ENCODE measurements at places on chromosomes 7 and 10.

- DNase-seq, result no peak
Observed at GRCh38 chr10:132724446-132724845, 61.5 kb downstream of the NKX6-2 start.

DNA sequence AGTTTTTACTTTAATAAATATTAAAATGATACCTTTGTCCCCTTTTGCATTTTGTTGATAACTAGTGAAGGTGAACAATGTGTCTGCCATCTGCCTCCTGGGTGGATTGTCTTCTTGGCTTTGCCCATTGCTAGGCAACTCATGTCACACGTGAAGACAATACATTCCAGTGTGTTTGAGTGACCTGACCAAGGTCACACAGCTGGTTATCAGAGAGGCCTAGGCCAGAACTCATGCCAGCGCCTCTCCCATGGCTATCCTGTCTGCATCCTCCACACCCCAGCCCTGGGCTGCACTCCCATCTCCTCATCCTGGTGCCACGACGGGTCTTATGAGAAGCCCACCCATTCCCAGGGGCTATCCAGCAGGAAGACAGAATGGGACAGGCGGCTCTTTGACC is 108.7 kb downstream of the PLCE1 start:
- no peak for DNase-seq

DNA sequence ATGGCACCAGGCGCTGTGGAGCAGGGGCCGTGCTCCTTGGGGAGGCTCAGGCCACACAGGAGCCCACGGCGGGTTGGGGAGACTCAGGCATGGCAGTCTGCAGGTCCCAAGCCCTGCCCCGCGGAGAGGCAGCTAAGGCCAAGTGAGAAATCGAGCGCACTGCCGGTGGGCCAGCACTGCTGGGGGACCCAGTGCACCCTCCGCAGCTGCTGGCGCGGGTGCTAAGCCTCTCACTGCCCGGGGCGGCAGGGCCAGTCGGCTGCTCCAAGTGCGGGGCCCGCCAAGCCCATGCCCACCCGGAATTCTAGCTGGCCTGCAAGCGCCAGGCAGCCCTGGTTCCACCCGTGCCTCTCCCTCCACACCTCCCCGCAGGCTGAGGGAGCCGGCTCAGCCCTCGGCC is 57.1 kb downstream of the COL28A1 start:
- no peak for DNase-seq

DNA sequence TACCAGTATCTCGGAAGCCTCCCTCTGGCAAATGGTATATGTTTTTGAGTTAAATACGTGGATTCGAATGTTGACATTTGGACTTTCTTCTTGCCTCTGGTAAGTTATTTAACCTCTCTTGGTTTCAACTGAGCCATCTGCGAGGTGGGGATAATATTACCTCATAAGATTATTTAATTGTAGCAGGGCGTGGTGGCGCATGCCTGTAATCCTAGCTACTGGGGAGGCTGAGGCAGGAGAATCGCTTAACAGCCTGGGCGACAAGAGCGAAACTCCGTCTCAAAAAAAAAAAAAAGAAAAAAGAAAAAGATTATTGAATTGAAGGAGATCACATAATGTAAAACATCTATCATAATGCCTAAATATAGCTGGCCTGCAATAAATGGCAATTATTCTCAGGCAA is 396 bp upstream of the TAF5 start:
- DNase-seq, result no peak

DNA sequence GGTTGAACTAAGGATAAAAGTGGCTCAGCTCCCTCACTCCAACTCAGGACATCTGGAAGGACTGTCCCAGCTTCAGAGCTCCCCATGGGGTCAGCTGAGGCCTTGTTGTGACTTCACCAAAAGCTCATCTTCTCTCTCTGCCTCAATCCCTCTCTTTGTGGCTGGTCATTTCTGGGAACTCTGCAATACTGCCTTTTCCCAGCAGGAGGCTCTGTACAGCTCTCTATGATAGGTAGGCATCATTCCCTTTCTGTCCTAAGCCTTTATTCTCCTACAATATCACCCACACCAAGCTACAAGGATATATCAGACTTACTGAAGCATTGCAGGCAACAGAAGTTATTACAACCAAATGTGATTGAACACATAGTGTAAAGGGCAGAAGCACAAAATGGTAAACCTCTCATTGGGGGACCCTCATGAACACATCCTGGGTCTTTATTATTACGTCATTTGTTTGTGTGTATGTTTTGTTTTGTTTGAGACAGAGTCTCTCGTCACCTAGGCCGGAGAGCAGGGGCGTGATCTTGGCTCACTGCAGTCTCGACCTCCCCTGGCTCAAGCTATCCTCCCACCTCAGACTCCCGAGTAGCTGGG is 36.7 kb upstream of the PRPS1L1 start:
- DNase-seq, result peak; percentile 55

DNA sequence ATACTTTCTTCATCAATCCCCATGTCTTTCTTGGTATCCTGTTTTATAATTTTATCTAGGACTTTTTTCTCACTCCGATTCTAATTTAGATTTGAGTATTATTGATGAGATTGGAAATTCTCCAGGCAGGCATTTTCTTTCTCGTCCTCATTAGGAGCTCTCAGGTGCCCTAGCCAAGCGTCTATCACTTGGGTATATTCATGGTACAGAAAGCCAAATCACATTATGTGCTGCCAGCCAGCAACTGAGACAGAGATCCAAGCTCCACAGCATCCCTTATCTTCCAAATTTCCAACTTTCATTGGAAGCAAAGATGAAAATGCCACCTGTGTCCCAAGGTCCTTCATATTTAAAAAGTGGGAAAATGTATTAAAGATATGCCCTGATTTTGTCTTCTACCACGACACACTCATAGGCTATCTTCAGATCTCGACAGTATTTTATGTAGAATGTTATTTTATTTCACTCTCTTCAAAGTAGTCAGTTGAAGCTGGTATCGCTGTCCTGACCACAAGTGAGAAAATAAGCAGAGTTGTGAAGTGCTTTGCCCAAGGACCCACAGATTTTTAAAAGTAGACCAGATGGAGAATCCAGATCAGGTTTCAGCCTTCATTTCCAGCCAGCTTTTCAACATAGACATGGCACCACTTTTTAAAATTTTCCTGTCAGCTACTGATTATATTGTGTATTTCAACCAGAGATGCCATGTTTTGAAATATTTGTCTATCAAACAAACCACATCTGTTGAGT is 773.4 kb downstream of the CNTNAP2 start:
- no peak for DNase-seq

DNA sequence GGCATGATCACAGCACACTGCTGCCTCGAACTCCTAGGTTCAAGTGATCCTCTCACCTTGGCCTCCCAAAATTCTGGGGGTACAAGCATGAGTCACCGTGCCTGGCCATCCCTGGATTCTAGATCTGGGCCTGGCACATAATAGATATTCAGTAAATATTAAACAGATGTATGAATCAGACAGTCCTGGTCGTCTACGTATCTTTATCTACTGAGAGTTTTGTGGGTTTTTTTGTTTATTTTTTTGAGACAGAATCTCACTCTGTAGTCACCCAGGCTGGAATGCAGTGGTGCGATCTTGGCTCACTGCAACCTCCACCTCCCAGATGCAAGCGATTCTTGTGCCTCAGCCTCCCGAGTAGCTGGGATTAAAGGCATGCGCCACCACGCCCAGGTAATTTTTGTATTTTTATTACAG is 24.3 kb upstream of the ITGB1 start:
- no peak for DNase-seq

DNA sequence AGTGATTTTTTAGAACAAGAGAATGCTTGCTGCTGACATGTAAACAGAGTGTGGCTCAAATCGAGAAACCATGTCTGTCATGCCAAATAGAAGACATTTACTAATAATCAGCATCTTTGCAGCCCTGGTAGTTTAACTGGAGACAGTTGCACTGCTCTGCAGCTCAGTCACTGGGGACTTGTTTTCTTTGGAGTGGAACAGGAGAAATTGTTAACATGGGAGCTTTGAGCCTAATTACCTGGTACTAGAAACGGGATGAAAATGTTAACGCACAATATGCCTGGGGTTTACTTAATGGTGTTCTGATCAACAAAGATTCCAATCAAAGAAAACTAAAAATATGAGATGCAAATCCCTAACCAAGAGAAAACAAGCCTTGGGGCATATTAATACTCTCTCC is 153.5 kb downstream of the NRP1 start:
- no peak for DNase-seq

DNA sequence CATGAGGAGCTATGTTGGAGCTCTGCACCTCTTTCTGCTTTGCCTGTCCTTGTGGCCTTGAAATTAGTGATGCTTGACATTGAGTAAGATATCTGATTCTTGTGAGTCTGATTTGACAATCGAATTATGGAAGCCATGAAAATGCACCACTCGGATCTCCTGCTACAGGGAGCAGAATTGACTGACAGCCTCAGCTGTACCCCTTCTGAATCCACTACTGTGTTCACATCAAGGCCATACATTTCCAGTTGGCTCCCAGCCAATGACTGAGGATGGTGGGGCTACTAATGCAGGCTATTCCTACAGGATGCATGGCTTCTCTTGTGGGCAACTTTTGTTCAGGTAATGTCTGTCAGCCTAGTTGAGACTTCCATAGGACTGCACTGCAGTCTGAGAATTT is 321.9 kb downstream of the REEP3 start:
- no peak for DNase-seq

GRCh38 chr7:109611656-109612055 is 1042.0 kb downstream of the DNAJB9 start:
- DNase-seq, result no peak

- no peak for DNase-seq
Observed at GRCh38 chr7:129454249-129454551, 20.0 kb downstream of the STRIP2 start.

DNA sequence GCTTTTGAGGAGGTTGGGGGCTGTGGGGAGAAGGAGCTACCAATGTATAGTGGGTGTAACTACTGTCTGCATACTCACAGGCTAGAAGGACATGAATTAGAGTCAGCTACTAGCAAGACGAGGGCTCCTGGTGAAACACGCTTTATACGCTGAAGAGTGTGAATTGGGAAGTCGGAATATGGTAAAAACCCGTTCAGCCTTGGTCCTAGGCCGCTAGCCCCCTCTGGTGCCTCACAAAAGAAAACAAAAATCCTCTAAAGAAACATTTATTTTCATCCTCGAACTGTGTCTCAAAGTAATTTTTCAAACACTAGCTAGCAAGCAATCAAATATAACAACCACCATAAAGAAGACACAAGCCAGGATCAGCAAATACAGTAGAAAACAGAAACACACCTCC is 338.1 kb upstream of the SEMA3C start:
- no peak for DNase-seq

- no peak for DNase-seq
Observed at GRCh38 chr7:138662076-138662990, 38.8 kb downstream of the SVOPL start.

- peak; percentile 83 for DNase-seq
Observed at GRCh38 chr7:55526770-55527169, 45.5 kb downstream of the VOPP1 start.

DNA sequence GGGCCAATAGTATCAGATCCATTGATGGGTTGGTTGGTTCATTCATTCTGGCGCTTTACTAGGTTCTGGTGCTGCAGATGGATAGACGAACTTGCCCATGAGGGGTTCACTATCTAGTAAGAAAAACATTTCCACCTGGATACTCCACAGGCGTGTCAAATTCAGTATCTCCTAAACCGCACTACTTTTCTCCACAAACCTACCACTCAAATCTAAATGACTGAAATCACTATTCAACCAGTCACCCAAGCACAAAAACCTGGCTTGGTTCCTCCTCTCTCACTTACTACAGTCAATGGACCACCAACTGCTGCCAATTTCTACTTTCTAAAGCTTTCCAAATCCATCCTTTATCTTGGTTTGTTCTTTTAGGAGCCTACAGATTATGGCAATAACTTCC is 572 bp downstream of the AGK start:
- DNase-seq, result no peak

DNA sequence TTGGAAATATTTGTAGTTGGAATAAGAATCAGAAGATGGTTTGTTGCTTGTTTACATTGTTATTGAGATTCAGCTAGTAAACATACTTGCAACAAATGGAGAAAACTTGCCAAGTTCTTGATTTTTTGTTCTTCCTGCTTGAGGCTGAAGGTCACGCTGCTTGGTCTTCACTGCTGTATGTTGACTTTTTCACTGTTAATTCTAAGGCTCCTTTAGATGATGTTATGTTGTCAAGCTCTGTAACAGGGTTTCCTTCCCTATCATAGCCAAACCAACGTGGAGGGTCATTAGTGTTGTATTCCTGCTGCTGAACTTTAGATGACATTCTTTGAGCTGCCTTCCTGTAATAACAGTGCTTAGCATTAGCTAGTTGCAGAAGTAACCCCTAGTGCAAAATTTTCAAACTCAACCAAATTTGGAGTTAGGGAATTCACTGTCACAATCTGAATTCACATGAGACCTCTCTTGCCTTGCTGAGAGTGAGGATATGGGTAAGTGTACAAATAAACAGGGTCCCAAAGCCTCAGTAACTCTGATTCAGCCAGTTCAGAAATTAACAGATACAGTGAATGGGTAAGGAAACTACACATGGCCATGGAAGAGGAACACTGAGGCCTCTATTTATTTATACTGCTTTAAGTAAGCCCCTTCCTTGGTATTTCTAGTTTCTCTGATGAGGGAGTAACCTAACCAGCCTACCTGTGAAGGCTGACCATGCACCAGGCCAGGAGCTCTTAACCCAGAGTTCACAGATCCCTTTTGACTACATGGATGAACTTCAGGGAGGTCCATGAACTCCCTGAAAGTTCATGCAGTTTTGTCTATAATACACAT is 64.6 kb downstream of the FAM185A start:
- no peak for DNase-seq

GRCh38 chr10:123269017-123269552 is 114.9 kb downstream of the BUB3 start:
- no peak for DNase-seq

DNA sequence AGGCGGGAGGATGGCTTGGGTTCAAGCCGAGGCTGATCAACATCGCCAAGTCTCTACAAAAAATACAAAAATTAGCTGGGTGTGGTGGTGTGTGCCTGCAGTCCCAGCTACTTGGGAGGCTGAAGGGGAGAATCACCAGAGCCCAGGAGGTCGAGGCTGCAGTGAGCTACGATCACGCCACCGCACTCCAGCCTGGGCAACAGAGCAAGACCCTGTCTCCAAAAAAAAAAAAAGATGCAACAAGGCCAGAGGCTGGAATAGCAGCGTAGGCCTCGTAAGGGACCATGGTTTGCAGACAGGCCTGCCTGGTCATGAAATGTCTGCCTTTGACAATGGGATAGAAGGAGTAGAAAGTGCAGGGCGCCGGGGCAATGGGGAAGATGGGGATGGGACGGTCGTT is 20.0 kb downstream of the PAPOLB start:
- no peak for DNase-seq

- peak; percentile 86 for DNase-seq
Observed at GRCh38 chr10:45001381-45002148, 842 bp downstream of the ZNF22 start.

- no peak for DNase-seq
Observed at GRCh38 chr10:119132521-119133345, 28.8 kb downstream of the DENND10 start.

- no peak for DNase-seq
Observed at GRCh38 chr10:77478247-77478961, 159.2 kb downstream of the KCNMA1 start.

- no peak for DNase-seq
Observed at GRCh38 chr10:89095701-89096391, 105.2 kb downstream of the FAS start.

GRCh38 chr10:62815381-62816075 is 638 bp downstream of the EGR2 start:
- no peak for DNase-seq

GRCh38 chr7:117769085-117769484 is 104.2 kb downstream of the CTTNBP2 start:
- DNase-seq, result no peak

- DNase-seq, result no peak
Observed at GRCh38 chr10:55551603-55552002, 750.6 kb upstream of the PCDH15 start.
